ENCODE measurements at places on chromosomes 4 and X.

GRCh38 chr4:42626629-42627146 lies 30.2 kb downstream of the ATP8A1 start:
- no peak for DNase-seq

GRCh38 chr4:95545546-95545945 lies 3.2 kb downstream of the UNC5C start:
- DNase-seq, result no peak

- DNase-seq, result no peak
Measured at GRCh38 chr4:65046192-65047133, 623.8 kb downstream of the EPHA5 start.

DNA sequence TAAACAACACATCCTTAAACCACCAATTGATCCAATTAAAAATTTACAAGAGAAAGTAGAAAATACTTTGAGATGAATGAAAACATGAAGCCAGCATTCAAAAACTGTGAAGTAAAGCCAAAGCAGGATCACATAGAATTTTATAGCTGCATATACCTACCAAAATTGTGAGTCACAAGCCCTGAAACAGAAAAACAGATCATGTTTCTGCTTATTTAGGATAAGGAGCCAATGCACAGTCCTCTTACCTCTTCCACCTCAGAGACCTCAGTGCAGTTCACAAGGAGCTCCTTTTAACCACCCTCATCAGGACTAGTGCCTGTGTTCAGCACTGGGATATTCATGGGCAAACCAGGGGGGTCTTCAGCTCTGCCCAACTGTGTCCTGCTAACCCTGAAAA lies 386.7 kb downstream of the TECRL start:
- DNase-seq, result no peak

GRCh38 chr4:182869697-182870096 lies 47.5 kb downstream of the DCTD start:
- no peak for DNase-seq

DNA sequence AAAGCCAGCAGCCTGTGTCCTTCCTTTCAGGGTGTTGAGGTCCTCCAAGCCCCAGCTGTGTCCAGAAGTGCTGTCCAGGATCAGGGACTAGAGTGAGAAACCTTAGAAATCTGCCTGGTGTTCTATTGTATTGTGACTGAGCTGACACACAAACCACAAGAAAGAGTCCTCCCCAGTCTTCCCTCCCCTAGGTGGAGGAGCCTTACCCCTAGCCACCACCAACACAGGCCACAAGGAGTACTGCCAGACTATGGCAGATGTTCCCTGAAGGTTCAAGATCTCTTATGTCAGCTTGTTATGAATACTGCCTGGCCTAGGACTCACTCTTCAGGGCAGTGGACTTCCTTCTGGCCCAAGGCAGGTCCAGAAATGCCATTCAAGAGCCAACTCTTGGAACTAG lies 514.1 kb upstream of the PITX2 start:
- no peak for DNase-seq

DNA sequence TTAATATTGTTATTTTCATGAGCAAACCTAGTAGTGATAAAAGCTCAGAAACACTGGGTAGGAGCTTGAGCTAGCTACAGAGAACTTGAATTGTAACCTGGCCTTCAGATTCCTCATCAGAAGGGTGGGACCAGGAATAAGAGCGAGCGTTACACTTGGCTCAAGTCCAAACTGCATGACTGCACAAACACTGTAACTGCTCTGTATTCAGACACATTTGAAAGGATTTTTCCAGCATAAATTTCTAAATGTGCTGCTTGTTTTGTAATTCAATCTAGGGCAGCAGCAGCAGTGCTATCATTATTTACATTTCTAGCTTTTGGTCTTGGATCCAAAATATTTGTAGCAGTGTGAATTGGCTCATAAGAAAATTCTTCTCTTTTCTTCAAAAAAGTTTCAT lies 133.0 kb upstream of the TMLHE start:
- DNase-seq, result no peak

GRCh38 chrX:54695231-54695630 lies 102.8 kb downstream of the ITIH6 start:
- no peak for DNase-seq

GRCh38 chrX:118221270-118221669 lies 104.7 kb upstream of the KLHL13 start:
- no peak for DNase-seq

DNA sequence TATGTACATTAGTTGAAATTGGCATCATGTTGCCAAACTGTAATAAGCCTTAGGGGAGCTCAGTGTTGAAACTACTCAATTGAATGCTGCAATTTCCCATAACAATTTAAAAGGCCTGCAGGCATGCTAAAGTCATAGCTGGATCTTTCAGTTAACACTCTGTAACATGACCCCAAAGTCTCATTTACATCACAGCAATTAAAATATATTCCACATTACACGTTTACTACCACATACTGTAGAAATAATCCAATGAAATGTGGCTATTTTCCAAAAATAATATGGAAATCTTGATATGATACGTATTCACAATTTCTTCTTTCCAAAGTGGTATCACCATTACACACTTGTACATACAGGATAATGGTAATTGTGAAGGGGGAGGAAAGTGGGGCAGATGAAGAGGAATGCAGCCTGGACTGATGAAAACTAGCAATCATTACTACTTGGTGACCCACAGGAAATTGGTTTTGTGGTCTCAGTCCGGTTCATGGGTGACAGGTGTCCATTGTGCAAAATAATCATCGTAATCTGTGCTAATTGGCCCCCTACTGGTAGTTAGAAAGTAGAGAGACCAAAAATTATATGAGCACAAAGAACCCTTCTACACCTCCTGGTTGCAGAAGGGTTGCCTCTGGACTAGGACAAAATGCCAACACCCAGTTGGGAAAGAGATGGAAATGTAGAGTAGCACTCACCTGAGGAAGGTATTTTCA lies 63.7 kb downstream of the TENM3 start:
- DNase-seq, result no peak

GRCh38 chrX:103839404-103839803 lies 7.3 kb upstream of the RAB9B start:
- no peak for DNase-seq

DNA sequence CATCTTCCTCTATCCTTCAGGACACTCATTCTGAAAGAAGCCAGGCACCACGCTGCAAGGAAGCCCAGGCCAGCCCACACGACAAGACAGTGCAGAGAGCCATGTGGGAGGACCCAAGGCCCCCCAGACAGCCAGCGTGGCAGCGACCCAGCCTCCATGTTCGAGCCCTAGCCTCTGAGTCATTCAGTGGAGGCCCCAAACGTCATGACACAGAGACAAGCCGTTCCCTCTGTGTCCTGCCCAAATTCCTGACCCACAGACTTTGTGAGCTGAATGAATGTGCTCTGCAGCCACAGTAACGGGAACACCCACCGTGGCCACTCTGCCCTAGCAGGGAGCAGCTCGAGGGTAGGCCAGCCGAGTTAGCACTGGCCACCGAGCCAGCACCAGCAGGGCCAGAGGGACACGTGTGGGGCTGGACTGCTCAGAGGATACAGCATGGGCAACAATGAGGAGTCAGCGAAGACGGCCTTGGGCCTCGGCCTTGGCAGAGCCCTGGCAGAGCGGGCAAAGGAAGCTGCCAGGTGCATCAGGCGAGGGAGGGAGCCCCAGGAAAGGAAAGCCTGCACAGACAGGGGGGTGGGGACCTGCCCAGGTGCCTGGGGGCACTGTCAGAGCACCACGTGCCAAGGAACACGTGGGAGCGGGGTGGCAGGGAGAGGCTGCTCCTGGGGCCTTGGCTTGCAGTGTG lies 8.6 kb downstream of the BLOC1S4 start:
- DNase-seq, result no peak

GRCh38 chr4:26021417-26022345 lies 107.7 kb downstream of the SMIM20 start:
- no peak for DNase-seq

DNA sequence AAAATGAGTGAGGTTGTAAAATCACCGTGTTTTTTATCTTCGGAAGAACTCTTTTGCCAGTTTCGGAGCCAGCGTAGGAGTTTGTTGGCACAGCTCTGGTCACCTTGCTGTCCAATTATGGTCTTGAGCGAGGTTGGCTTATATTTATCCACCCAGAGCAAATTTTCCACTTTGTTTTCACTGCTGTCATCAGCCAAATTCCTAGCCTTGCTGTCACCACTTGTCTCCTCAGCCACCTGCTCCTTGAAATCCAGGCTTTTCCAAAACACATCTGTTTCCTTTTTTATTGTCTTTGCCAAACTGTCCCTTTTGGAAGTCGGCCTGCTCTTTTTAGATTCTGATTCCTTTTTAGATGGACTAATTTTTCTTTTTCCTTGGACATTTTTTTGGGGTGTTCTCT lies 57.6 kb downstream of the RFC1 start:
- no peak for DNase-seq

DNA sequence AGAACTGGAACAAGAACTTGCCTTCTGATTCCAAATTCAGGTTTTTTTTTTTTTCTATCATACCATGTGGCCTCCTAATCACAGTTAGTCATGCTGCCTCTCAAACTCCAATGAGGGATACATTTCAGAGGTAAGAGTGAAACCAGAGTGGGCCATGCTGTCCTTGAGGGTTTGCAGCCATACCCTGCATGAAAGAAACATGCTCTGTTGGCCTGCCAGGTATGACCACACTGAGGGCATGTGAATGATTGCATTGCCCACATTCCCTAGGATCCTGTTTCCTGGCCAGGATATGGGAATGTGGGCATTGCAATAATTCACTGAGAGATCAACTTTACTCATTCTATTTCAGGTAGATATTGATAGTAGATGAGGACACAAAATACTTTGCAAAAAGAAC lies 56.4 kb upstream of the DDIT4L start:
- no peak for DNase-seq

GRCh38 chrX:152893980-152894610 lies 3.8 kb upstream of the ZNF185 start:
- DNase-seq, result no peak

GRCh38 chr4:184856277-184856609 lies 30.5 kb upstream of the ACSL1 start:
- peak; percentile 61 for DNase-seq

DNA sequence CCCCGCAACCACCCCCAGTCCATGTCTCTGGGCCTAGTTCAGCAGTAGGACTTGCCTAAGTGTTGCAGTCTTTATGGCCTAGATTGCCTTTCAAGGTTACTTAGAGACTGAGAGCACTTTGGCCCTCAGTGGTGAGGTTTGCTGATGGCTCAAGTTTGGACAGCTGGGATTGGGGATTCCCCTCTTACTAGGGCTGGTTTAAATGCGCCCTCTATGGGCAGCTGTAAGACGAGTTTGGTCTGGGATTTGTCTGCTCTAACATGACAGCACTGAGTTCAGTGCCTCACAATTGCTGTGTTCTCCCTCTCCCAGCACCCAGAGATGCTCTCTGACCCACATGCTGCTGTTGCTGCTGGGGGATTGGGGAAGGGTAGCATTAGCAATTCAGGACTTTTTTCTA lies 23.1 kb downstream of the DACH2 start:
- DNase-seq, result no peak

- DNase-seq, result no peak
Measured at GRCh38 chrX:21176921-21177571, 197.2 kb upstream of the CNKSR2 start.

DNA sequence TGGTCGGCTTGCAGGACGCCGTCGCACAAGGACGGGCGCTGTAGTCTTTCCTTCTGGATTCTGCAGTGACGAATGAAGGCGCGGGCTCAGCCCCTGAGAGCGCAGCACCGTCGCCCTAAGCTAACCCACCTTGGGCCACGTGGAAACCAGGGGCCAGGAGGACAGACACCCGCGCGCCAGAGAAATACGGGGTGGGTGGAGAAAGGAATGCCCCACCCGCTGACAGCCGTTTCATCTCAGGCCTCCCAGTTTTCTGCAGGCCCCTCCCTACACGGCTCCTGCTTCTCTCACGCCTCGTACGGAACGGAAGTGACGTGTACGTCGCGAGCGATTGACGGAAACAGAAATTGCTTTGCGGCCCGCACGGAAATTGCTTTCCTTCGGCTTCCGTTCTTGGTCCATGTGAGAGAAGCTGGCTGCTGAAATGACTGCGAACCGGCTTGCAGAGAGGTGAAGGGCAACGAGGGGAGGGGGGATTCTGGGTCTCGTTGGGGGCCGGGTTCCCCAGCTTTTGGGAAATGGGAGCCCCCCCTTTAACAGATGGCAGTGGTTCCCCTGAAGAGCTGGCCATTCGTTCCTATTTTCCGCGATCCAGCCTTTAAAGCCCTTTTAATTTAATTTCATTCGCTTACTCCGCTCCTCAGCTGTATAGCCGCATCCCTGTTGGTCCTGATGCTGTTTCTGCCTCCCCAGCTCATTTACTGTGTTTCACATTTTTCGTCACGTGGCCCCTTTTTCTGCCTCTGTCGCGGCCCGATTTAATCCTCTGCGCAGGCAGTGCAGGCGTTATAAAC lies at the start of gene UTP14A:
Gene UTP14A, plus strand, starts transcription at position 378 of the 794 bp plus-strand sequence. Its CDS starts 47 bp downstream, at position 425.
- peak; percentile 61 for DNase-seq

DNA sequence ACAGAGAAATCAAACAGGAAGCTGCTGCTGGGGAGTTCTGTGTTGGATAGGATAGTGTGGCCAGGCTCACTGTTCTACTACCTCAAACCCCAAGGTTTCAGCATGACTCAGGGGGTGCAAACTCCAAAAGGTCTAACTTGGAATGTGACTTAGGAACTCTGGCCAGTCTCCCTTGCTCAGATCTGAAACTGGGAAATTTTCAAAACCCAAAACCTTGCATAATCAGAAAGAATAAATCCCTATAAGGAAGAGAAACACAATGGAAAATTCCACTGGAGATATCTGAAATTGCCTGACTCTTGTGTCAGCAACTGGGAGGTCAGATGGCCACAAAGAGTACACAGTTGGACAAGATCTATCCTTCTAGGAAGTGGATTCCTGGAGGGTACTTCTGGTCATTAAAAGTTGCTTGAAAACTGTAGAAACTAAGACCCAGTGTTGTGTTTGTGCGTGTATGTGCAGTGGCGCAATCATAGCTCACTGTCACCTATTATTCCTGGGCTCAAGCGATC lies 58.0 kb downstream of the PPEF2 start:
- no peak for DNase-seq

GRCh38 chr4:153747406-153747955 lies 12.3 kb downstream of the RNF175 start:
- DNase-seq, result no peak

- DNase-seq, result no peak
Measured at GRCh38 chr4:112113864-112114263, 31.4 kb upstream of the FAM241A start.

All from SIG-M5 (cell line).